ENCODE measurements at places on chromosomes 3 and 15.

DNA sequence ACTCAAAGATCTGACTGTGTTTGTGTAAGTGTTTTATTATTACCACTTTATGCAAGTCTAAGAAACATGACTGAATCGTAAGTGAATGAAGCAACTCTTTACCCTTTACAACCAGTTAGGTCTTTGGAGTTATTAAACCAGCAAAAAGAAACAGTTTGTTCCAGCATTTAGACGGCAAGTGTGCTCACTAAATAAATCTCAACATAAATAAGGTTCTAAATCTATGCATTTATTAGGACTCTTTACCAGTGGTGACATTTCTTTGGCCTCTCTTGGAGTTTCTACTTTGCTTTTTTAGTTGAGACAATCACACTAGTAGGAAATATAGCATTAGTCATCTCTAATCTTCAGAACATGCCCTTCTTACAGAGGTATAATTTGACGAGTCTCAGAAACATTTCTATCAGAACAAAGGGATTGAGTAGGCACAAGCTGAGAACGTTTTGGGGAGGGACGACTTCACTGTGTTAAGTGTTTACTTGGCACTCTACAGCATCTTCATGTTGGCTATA is 739.9 kb upstream of the NR2F2 start:
- DNase-seq = no peak

GRCh38 chr3:8538913-8539312 is 37.3 kb downstream of the LMCD1 start:
- no peak for DNase-seq

DNA sequence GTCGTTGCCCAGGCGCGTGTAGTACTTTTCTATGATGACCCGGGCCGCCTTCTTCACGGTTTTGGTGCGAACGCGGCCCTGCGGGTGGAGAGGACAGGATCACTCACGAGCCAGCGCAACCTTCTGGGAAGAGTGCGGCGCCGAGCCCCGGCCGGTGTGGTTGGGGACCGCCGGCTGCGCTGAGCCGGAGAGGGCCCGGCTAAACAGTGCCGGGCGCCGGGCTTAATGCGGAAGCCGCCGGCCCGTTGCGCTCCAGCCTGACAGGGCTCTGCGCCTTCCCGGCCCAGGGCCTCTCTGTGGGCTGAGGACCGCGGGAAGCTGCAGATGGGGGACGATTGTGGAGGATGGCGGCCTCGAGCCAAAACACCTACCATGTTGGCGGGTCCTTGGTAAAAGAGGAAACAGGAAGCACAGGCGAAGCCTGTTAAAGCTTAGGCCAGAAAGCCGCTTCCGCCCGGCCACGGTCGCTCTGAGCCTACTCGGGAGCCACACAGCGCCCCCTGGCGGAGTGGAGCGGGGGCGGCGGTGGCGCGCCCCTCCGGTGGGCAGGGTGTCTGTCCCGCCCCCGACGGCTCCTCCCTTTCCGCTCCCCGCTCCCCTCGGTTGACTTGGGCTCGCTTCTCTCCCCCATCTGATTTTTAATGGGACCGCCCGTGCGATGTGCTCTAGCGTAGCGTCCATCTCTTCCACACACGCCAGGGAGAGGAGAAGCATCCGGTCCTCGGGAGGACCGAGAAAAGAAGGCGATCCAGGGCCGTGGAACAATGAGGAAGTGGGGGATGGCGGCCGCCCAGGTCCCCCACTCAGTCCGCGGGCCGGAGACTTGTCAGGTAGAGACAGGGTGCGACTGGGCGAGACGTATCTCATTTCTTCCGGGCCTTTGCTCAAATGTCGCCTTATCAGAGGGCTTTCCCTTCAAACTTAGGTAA is at the start of gene RPS17:
TSS of gene RPS17 (minus strand) at position 403 of the 929 bp plus-strand sequence. CDS start at position 374, 29 bp downstream.
- no peak for DNase-seq

DNA sequence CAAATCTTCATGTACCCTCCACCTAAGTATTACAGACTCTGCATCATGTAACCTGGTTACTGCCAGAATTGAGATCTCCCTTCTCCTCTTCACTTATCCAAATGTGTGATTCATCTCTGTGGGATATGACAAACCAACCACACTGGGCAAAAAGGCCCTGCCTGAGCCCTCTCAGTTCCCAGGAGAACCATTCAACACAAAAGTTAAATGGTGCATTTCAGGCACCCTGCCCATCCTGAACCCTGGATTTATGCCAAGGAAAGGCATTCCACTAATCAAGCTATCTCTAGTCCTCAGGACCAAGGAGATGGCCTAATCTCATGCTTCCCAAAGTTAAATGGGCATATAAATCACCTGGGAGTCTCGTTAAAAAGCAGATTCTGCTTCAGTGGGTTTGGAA is 108.5 kb downstream of the TNIK start:
- DNase-seq = no peak

DNA sequence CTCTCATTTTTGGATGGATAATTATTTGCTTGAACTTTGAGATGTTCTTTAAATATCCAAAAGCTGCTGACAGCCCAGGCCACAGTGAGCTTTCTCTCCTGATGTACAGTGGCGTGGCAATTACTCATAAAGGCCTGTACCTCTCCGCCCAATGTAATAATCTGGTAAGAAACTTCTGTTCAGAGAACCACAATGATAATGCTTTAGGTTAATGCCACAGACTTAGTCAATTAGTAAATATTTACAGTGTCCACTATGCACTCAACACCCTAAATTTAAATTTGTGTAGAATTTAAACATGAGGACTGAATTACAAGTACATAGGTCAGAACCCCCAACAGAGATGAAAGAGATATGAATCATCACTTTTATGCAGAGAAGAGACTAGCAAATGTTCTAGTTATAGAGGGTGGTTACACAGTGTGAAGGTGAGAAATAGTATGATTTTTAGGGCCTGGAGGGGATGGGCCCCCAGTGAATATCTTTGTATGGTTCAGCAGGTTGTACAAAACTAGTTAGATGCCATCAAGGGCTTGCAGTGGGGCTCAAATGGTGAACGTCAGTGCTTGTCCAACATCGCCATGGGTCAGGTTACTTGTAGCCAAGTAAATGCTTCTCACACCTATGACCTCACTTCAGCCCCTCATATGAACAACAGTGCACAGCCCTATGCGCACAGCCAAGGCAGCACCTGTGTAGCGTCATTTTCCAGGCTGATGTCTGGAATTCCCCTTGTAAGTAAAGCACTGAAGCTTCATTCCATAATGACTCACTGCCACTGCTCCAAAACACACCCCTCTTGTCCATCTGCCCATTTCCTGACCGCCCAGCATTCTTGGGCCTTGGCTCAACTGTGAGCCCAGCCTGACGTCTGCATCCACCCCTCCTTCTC is 13.3 kb downstream of the ABHD2 start:
- DNase-seq = no peak

- DNase-seq = peak; percentile 39
Measured at GRCh38 chr3:71725271-71725991, at the start of gene EIF4E3. TSS of gene EIF4E3 (minus strand) at chr3:71725402. CDS start at chr3:71725367, 35 bp downstream.

DNA sequence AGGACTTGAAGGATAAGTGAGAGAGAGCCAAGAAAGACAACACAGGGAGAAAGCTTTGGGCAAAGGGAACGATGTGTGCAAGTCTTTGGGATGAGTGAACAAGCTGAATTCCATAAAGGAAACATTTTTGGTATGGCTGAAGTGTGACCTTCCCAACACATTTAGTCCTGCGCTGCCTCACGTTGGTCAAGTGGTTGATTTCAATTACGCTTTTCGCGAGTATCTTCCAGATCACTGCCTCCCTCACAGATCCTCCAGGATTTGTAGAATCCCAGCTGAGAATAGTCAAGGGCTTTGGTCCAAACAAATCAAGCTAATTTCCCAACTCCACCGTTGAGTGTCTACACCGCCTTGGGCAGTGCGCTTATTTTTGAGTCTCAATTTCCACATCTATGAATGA is 338.4 kb upstream of the ADAMTS9 start:
- no peak for DNase-seq

Measured in NCI-H526 (cell line).